ENCODE measurements at places on chromosomes 7 and 10.

- no peak for DNase-seq
These were observed 477.4 kb upstream of the FZD8 start for GRCh38 chr10:36119455-36119854.

DNA sequence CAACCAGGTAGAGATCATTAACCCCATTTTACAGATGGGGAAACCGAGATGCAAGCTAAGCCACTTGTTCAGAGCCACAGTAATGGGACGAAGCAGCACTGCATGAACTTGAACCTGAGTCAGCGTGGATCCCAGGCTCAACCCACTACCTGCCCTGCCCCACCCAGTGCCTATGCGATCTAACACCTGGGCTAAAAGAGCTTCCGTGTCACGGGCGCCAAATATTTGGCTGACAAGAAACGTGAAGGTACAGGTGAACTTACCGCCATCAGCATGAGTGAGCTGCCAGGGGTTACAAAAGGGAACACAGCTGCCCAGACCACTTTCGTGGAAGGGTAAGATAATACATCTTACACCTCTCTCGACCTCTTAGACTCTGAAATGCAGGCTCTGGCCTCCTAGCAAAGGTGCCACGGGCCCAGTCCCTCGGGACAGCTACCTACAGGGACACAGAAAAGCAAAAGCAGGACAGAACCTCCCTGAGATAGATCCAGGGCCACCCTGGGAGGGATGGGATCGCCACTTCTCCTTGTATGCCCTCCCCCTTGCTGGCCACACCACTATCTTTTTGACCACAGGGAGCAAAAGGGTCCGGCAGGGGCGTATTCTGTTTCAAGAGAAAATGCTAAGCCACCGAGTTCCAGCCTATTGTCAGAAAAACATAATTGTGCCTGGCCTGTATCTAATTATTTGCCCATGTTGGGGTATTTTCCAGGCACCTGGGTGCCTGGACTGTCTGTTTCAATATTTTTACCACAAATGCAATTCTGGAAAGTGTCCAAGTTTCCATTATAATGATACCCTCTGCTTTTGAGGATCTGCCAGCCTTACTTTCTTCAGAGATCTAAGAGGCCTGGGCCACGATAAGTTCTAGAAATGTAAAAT lies 6.4 kb downstream of the CHST15 start:
- no peak for DNase-seq

DNA sequence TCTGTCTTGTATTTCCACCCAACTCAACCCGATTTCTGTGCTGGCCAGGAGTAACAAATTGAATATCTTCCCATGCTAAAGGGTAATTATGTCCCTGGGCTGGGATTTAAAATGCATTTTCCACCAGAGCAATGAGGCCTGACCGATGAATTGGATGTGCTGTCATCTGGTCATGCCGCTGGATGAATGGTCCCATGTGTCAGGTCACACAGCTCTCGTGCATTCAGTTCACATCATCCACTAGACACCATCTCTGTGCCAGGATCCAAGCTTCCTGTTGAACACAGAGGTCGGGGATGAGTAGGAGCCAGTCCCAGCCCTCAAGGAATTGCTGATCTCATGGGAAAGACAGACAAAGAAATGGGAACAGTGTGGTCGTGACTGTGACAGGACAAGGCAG lies 200.8 kb downstream of the ADRA2A start:
- DNase-seq: no peak

GRCh38 chr10:28840971-28841370 lies 163.7 kb downstream of the BAMBI start:
- no peak for DNase-seq

DNA sequence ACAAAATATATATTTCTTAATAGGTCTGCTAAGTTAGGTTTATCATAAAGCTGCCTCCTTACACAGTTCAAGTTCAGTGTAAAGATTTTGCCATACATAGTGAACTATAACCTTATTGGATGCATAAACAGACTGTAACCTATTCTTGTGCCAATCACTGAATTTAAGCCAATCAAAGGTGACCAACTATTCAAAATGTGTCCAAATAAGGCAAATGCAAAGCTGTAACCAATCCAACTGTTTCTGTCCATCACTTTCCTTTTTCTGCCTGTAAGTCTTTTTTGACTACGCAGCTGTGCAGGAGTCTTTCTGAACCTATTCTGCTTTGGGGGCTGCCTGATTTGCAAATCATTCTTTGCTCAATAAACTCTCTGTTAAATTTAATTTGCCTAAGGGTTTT lies 11.6 kb upstream of the DNMBP start:
- DNase-seq: no peak

- no peak for DNase-seq
These were observed 4.1 kb downstream of the MRPL43 start for GRCh38 chr10:100982916-100983830.

- no peak for DNase-seq
These were observed 23.9 kb downstream of the KLF6 start for GRCh38 chr10:3761021-3761686.

GRCh38 chr7:155756322-155756721 lies 55.9 kb downstream of the SHH start:
- DNase-seq: no peak

GRCh38 chr10:66882271-66882670 lies 43.6 kb upstream of the LRRTM3 start:
- no peak for DNase-seq

- DNase-seq: no peak
These were observed 255.5 kb upstream of the C7orf33 start for GRCh38 chr7:148334959-148335577.

- DNase-seq: no peak
These were observed 111.1 kb downstream of the TNS3 start for GRCh38 chr7:47470567-47471357.

DNA sequence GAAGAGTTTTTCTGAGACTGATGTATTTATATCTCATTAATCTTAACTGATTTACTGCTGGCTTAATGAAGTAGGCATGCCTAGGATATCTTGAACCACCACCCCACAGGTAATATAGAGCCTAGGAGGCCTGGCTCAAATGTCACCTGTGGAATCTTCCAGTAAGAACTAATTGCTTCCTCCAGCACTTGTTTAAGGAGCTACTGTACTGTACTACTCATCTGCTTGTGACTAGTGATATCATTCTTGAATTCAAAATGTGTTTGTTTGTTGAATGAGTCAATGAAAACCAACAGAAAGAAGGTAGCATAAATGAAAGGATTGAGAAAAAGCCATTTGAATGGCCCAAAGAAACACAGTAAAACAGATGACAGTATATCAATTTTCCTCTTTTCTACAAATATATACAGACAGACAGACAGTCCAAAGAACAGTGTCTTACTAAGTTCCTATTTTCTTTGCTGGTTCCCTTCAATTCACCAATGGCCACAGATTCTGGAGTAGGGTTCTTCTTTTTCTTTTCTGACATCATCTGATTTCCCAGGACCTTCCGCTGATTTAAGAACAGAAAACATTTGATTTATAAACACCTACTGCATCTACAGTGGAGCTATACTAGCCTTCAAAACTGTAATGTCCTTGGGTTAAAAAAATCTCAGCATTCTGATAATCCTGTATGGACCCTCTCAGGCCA lies 43.7 kb upstream of the SLIT1 start:
- no peak for DNase-seq

GRCh38 chr7:113936982-113937381 lies 18.2 kb upstream of the PPP1R3A start:
- no peak for DNase-seq

- DNase-seq: no peak
These were observed 541.7 kb upstream of the GALNT17 start for GRCh38 chr7:70590126-70590854.

DNA sequence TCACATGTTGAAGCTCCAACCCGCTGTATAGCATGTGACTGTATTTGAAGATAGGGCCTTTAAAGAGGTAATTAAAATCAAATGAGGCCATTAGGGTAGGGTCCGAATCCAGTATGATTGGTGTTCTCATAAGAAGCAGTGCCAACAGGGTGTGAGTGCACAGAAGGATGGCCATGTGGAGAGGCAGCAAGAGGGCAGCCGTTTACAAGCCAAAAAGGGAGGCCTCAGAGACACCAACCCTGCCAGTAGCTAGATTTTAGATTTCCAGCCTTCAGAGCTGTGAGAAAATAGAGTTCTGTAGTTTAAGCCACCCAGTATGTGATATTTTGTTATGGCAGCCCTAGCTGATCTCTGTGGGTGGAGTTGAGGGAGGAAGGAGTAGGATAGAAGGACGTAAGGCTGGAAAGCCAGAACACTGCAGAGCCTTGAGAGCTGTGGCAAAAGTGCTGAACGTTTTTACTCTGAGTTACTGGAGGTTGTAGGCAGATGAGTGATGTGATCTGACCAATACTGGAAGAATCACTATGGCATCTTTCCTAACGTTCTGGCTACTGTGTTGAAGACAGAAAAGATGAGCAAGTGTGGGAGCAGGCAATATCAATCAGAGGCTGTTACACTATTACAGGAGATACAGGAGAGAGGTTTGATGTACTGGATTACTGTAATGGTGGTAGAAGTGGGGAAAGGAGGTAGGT lies 334.9 kb downstream of the ELMO1 start:
- no peak for DNase-seq

DNA sequence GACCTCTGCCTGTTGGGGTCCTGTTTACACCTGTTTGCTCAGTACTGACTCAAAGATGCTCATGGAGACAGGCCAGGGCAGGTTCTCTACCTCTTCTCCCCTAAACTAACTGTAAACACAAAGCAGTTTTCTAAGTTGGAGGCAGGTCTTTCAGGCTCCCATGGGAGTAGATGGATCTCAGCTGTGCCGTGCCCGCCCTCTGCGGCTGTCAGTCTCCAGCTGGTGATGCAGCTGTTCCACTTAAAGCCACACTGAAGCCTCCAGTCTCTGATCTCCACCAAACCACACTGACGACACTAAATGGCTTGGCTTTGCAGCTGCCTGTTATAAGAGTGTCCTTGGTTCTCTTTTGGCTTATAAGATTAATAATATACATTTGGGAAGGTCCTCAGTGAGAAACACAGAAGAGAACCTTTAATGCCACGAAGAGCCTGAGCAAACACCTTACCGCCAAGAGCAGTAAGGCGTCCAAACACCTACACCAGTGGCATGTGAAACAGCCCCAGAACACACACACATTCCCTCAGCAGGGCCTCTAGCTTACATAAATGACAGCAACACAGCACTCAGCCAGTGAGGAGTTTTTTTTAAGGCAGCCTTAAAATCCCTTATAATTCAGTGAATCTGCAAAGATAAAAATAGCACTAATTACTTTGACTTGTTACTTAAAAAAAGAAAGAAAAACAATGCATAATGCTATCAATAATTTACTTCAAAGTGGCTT lies 60.4 kb upstream of the KCNIP2 start:
- DNase-seq: no peak

DNA sequence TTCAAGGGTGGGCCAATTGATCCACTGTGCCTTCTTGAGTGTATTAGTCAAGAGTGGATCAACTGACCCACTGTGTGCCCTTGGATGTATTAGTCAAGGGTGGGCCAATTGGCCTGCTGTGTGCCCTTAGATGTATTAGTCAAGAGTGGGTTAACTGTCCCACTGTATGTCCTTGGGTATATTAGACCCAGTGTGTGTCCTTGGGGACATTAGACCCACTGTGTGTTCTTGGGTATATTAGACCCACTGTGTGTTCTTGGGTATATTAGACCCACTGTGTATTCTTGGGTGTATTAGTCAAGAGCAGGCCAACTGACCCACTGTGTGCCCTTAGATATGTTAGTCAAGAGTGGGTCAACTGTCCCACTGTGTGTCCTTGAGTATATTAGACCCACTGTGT lies 601.8 kb downstream of the TYW1 start:
- DNase-seq: no peak

DNA sequence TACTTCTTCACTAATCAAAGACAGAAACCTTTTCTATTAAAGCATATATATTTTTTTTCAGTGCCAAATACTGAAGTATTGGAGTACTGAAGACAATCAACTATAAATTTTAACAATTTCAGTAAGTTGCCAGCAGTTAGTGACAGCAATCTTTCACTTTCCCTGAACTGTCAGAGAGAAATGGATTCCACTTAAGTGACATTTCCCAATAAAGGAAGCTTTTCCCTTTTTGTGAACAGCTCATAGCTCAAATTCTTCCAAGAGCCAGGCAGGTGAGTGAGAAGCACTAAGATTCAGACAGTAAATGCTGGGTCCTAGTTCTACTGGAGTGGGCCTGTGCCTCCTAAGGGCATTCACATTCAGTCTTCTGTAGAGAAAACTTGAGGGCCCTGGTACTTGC lies 142.0 kb downstream of the SRPK2 start:
- DNase-seq: no peak

Data from AML-193 (cell line).